ENCODE measurements at places on chromosomes 11 and 22.
A peak's percentile ranks its signal among the peaks of the same experiment; 100 is the strongest.

- DNase-seq = no peak
Observed at GRCh38 chr22:40928657-40929056, 22.5 kb upstream of the RBX1 start.

- no peak for DNase-seq
Observed at GRCh38 chr22:41925783-41926460, 684 bp downstream of the TNFRSF13C start.

DNA sequence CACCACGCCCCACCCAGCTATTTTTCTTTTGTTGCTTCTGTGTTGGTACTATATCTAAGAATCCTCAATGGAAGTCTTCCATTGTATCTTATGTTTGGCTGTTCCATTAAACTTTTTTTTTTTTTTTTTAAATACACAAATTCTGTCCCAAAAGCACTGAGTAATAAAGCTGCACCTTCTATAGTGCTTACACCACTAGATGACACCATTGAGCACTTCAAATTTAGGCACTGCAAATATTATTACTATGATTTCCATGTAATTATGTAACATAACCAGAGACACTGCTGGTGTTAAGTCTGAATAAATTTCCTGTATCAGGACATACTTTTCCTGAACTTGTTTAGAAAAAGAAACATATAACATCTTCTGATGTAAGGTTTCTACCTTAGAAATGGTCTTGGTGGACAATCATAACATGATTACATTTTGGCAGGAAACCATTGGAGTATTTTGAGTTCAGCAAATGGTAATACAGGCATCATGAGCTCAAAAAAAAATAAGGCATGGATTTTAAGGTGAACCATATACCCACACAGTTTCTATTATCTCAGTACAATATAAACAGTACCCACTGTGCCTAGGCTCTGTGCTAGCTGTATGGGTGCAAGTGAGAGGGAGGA, 110.5 kb downstream of the ATG16L2 start:
- no peak for DNase-seq

GRCh38 chr11:92941676-92942571, 27.5 kb upstream of the MTNR1B start:
- no peak for DNase-seq

GRCh38 chr11:72240461-72241290, 3.3 kb downstream of the PHOX2A start:
- peak; percentile 67 for DNase-seq

- no peak for DNase-seq
Observed at GRCh38 chr22:27566602-27567001, 235.0 kb downstream of the MN1 start.

- DNase-seq = peak; percentile 17
Observed at GRCh38 chr11:198236-198806, 5.4 kb downstream of the SCGB1C1 start.

DNA sequence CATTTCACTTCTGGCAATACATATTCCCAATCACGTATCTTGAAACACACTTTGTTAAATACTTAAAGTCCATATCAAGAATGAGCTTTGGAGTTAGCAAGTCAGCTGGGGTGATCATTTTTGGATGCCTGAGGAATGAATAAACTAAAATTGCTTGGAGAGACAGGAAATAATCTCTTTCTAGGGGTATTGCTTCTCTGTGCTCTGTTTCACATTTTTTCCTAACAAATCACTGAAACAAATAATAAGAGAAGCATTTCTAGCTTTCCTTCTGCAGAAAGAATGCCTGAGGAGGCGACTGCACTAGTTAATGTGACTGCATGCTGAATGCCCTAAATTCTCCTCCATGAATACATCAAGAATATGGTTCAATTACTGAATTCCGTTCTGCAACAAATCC, 541.4 kb upstream of the CCDC90B start:
- DNase-seq = no peak

DNA sequence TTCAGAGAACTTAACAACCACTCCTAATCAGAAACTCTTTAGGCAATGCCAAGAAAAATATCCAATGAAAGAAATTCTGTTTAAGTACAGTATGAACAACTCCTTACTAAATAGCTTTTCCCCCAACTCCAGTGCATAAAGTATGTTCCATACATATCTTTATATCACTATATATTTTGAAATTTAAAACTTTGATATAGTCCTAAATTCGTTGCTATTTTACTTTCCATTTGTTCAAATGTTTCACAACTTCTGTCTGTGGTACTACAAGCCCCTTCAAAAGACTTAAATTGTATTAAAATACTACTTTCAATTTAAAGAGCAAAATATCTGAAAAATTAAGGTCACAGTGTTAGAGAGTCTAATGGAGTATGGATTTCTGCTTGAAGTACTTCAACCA, 52.6 kb downstream of the STK33 start:
- no peak for DNase-seq

DNA sequence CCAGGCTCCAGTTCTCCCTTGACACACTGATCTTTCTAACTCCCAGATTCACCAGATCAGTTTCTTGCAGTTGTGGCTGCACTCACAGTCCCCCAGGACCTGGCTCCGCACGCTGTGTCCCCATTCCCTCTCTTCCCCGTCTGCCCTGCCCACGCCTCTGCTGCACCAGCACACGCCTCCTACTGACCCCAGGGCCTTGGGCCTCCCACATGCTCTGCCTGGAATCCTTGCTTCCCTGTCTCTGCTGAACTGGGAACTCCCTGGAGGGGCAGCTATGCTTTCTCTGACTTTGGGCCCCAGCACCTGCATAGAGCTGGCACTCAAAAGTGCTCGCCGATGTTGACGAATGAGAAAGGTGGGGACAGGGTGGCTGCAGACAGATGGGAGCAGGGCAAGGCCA, 68.9 kb downstream of the MYO7A start:
- no peak for DNase-seq

DNA sequence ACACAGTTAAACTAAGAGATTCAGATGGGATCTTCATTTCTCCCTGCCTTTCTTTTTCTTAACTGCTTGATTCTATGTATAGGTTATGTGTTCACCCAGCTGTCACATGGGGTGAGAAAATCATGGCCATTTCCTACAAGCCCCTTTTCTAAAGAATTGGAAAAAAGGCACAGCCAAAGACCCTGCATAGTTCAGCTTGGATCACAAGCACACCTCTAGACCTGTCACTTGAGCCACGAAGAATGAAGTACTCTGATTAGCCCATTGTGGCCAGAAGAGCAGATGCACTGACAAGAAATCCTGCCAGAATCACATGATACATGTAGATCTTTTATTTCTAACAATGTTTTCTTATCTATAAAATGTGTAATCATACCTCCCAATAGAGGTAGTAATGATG, 69.7 kb downstream of the RAB38 start:
- DNase-seq = no peak

- DNase-seq = peak; percentile 95
Observed at GRCh38 chr11:130652671-130653335, 204.4 kb downstream of the ADAMTS15 start.

GRCh38 chr22:41001722-41002122, 50.5 kb downstream of the RBX1 start:
- no peak for DNase-seq

DNA sequence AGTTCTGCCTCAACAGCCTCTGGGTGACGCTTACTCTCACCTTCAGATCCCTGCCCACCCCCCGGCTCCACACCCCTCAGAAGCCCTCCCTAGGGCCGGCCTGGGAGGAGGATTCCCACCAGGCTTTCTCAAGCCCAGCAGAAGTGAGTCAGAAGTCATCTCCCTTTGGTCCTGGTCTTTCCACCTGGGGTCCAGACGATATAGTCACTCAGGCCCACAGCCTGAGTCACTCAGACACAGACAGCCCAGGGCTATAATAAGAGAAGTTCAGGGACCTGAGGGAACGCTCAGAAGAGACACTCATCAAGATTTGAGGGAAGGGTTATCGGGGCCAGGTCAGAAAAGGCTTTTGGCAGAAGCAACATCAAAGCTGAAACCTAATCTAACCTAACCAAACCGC, 127.1 kb downstream of the SPATA19 start:
- no peak for DNase-seq

- DNase-seq = peak; percentile 78
Observed at GRCh38 chr11:112320668-112321067, 60.0 kb upstream of the PLET1 start.

- no peak for DNase-seq
Observed at GRCh38 chr11:125319649-125320048, 155.1 kb downstream of the PKNOX2 start.

DNA sequence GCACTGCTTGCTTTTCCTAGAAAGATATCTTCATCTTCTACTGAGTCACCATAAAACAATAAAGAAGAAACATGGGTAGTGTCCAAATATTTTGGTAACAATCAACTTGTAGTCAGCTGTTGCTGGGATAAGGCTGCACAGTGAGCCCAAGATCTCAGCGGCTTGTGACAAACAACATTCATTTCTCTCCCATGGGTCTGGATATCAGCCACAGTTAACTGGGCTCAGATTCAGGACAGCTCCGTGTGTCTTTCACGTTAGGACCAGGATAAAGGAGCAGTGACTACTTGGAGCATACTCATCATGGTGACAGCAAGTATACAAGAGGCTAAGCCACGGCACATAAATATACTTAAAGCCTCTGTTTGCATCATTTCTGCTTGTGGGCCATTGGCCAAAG, 27.9 kb upstream of the GRK3 start:
- no peak for DNase-seq

DNA sequence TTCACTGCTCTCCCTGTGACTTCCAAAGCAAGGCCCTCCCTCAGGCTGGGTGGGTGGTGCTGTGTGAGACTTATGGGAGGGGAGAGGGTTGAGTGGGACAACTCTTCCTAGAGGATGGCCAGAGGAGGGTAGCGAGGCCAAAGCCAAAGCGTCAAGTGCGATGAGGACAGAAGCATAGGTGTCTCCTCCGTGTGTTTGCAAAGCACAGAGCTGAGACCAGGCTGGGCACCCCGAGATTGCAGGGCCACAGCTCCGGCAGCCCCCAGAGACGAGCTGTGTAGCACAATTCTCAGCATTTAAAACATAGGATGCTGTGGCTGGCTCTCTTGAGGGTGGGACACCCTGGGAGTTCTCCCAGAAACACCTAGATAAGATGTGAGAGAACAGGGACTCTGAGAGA, 1374.5 kb downstream of the BRD1 start:
- DNase-seq = no peak

DNA sequence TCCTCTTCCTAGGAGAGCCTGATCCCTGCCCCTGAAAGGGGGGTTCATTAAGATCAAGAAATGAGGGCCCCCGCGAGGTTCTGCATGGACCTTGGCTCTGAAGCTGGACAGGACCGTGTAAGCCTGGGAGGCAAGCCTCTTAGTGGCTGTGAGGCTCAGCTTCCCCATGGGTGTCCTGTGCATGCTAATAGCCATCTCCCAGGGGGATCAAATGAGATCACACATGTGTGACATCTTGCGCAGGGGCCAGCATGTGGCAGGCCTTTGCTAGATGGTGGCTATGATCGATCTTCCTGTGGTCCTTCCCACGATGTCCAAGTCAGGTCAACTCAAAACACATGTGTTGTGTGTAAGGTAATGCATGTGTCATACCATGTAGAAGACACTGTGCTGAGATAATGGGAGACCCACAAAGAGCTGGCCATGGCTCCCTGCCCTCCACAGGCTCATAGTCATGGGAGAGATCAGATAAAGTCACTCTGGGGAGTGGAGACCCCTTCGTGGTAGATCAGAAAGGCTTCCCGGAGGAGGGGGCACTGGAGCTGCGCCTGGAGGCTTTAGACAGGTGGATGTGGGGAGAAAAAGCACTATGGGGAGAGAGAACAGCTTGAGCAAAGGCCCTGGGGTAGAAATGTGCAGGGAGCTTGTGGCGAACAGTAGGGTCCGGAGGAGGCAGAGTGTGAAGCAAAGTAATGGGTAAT, 3.7 kb downstream of the RAC2 start:
- no peak for DNase-seq
